ENCODE measurements at places on chromosomes 5 and 9.
A peak's percentile ranks its signal among the peaks of the same experiment; 100 is the strongest.

DNA sequence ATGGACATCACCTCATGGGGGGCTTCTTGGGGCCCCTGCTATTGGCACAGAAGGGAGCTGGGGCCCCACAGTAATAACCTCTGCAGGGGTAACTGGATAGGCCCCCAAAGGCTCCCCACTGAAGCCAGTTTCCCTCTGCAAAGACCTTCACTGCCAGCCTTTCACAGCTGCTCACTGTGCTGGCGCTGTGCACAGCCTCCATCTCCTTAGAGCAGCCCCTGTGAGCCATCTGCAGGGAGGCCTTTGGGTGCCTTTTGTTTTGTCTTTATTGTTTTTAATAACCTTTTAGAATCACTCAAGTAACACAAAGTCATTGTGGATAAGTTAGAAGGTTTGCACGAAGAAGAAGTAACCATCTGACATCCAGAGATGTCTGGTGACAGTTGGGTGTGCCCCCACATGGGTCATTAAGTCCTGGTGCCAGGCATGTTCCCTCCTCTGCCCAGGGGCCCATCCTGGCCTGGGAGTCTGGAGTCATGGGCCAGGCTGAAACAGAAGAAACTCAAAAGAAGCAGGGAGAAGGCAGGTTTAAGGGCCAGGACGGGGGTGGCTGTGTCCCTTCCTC lies 42.7 kb downstream of the NCS1 start:
- DNase-seq: no peak

DNA sequence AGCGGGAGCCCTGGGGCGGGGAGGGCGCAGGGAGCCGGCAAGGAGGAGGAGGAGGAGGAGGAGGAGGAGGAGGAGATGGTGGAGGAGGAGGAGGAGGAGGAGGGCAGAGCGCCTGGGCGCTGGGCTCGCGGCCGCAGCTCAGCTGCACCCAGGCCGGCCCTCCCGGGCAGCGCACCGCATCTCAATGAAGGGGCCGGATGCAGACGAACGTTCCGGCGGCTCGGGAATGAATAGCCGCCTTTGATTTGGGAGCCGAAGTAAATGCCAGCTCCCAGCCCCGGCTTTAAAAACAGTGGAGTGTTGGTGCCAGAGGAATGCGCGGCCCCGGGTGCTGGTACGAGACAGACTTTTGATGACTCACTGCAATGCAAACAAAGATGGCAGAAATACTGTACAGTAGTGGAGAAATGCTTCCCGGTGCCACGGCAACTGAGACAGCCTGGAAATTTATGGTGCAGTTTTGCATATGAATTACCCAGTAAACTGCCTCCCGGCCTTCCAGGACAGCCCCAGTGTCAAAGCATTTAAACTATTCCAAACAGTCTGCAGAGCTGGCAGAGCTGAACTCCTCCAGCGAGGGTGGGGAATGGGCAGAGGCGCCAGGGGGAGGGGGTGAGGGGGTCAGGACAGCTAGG lies 43.1 kb downstream of the NACC2 start:
- DNase-seq: peak; percentile 60

- no peak for DNase-seq
These were observed 12.3 kb downstream of the ARSB start for GRCh38 chr5:78972654-78973428.

- no peak for DNase-seq
These were observed 159.6 kb upstream of the STK32A start for GRCh38 chr5:147075187-147075586.

DNA sequence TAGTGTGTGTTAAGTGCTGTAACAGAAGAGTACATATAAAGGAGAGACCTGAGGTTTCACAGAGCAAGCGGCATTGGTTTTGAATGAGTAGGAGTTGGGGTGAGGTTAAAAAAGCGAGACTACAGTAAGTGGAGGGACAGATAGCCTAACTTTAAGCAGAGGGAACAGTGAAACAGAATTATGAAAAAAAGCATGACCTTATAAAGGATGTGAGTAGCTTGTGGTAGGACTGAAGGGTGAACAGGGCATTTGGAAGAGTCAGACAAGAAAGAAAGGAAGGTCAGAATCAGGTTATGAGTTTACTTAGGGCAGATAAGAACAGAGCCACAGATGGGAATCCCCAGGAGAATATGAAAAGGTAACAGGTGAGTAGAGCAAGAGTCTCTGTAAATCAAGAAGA lies 22.5 kb downstream of the MSANTD3 start:
- DNase-seq: no peak

GRCh38 chr9:22617156-22617555 lies 170.5 kb downstream of the DMRTA1 start:
- no peak for DNase-seq

GRCh38 chr5:117084067-117084466 lies 509.4 kb upstream of the SEMA6A start:
- DNase-seq: no peak

DNA sequence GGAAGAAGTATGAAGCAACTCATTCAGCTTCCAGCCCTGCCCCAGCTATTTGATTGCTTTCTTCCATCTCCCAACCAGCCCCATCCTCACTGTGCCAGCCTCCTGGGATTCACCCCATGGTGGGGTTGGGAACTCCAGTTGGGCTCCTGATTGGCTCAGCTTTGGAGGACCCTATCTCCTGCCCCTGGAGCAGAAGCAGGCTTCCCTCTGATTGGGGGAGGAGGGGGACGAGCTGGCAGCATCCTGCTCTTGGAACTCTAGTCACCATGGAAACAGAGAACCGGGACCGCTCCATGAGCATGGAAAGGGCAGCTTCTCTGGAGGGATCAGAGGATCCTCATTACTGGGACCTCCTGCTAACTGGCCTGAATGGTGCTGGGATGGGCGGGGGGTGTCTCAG lies 2.6 kb downstream of the SLC6A7 start:
- DNase-seq: no peak

- peak; percentile 37 for DNase-seq
These were observed 45.3 kb downstream of the ROR2 start for GRCh38 chr9:91904588-91905236.

DNA sequence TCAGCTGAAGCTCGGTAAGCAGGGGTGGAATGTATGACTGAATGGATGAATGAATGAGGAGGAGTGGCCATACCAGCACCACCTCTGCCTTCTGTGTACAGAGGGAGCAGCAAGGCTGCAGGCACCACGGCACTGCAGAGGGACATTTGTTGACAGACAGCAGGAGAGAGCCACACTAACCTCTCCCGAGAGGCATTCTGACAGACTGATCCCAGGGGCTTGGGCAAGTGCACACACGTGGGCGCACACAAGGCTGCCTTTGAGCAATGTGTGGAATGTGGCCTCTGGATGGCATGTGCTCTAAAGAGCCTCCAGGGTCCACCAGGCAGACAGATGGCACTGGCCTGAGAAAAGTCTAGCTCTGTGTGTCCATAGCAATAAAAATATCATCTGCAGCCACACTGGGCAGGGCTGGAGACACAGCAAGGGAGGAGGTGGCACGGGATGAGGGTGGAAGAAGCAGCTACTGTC lies 111.8 kb downstream of the ACTL7B start:
- peak; percentile 39 for DNase-seq

DNA sequence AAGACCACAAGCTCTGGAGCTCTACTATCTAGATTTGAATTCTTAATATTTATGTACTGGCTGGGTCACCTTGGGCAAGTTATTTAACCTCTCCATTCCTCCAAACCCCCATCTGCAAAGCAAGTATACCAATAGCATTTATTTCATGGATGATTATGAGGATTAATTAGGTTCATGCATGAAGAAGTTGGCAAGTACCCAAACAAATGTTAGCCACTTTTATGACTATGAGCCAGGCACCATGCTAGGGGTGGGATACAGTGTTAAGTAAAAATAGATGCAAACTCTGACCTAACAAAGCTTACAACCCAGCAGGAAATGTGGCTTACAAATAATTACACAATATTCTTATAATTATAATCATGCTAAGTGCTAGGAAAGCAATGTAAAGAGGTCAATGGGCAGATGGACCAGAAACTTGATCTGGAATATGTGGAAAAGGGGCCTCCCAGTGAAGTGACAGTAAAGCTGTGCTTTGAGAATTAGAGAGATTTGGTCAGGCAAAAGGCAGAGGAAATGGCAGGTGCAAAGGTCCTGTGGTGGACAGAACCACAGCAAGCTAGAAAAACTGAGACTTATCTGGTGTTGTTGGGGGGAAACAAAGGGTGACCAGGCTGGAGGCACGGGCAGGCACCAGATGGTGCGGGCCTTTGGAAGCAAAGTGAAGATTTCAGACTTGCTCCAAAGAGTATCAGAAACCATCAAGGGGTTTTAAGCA lies 525.2 kb upstream of the TRPC7 start:
- no peak for DNase-seq

DNA sequence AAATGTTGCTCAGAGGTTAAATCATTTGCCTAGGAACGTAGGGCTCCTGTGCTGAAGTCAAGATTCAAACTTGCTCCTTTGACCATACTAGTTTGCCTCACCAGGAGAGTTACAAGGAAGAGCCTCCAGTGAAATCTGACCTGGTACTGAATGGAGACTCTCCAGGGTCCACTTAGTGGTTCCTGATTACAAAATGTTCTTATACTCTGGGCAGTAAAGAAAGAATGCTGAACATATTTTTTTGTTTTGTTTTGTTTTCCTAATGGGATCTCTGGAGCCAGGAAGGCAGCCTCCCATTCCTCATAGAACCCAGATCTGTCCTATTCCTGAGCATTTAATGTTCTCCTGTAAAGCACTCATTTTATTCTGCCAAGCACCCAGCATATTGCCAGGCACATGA lies 256.5 kb upstream of the CLINT1 start:
- DNase-seq: no peak

DNA sequence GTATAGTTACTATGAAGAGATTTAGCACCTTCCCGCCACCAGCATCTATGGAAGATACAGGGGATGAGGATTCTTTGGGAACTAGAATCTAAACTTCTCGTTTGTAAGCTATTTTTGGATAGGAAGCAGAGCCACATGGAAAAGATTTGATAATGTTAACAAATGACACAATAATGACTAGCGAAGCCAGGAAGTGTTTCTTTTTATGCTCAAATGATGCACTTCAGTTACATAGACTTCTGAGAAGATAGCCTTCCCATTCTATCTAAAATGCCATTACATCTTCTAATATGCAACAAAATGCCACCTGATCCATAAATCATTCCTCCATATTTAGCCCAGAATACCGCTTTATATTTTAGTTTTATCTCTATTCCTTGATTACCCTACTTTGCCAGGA lies 17.0 kb upstream of the TNC start:
- no peak for DNase-seq

Measured in nephron progenitor cell (in vitro differentiated cells).